Stimulated activated CD8-positive, alpha-beta memory T cell treated with anti-CD3 and anti-CD28 coated beads, Interleukin-2, amount 100 ng/mL, for 1 hour (primary cell): ENCODE measurements at places on chromosomes 3 and 15.

DNA sequence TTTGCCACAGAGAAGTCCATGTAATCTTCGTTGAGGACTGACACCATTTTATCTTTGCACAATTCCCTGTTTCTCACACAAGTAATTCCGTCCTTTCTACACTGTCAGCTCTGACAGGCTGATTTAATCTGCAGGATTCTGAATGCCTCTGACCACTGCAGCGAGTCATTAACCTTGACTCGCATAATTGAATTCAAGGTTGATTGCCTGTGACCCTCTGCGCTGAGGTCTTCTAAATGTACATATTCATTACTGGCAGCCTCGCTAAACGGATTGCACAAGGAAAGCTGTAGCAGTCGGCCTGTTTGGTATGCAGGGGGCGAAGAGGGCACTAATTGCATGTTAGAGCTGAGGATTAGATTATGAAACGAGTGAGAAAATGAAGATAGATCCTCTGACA is 147.8 kb downstream of the SHOX2 start:
- no peak for DNase-seq

GRCh38 chr3:151305060-151305774 is 11.4 kb downstream of the GPR87 start:
- no peak for DNase-seq

GRCh38 chr3:191019855-191020254 is 157.4 kb upstream of the GMNC start:
- no peak for DNase-seq

DNA sequence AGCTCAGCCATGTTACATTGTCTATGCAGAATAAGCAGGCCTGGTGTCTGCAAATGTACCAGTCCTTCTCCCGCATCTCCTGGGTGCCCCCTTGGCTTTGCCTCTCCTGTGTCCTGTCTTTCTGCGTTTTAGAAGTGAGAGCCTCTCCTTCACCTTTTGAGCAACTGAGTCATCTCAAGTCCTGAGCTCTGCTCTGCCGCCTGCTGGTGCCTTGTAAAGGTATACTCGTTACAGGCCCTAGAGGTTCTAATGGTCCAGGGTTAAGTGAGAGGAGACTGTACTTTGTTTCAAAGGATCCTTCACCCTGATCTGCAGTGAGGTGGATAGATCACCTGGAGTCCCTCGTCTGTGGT is 12.6 kb downstream of the GHRL start:
- no peak for DNase-seq

- no peak for DNase-seq
These were observed 51.9 kb downstream of the ARRDC4 start for GRCh38 chr15:98012354-98012753.

- no peak for DNase-seq
These were observed 20.8 kb downstream of the SELENOT start for GRCh38 chr3:150623945-150624344.

DNA sequence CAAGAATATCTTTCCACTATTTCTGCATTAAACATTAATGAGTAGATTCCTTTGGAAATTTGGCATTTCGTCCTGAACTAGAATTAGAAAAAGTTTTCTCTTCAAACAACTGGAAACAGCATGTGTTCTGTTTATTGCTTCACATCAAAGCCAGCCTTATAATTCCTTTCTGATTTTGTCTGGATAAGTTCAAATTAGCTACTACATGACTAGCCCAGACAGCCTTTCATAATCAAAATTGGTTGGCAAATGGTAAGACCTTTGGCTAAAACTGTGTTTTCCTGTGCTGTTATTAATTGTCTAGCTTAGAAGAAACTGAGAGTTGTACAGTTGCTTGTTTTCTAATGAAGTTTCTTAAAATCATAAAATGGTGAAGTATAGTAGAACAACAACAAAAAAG is 52.7 kb upstream of the P3H2 start:
- DNase-seq, result no peak

- DNase-seq, result no peak
These were observed 156.7 kb upstream of the MEF2A start for GRCh38 chr15:99409097-99409473.

- no peak for DNase-seq
These were observed 164.7 kb upstream of the UBE2E2 start for GRCh38 chr3:23038471-23038870.
